ENCODE measurements at places on chromosomes 13 and 19. TPM values are rescaled to one million over a fixed set of nuclear protein-coding genes. Genes with fewer than 3 reads are reported as not detected.

POU4F1 gene
- total RNA-seq = 0.18 TPM

TRAPPC5 gene
- total RNA-seq = 66.3 TPM

C19orf33 gene
- 6.8 TPM for total RNA-seq

BORCS8 gene
- total RNA-seq = 10.2 TPM

RPL18 gene
- total RNA-seq = 2,126 TPM

POSTN gene
- 196 TPM for total RNA-seq
